ENCODE measurements at places on chromosomes 7 and 10.

DNA sequence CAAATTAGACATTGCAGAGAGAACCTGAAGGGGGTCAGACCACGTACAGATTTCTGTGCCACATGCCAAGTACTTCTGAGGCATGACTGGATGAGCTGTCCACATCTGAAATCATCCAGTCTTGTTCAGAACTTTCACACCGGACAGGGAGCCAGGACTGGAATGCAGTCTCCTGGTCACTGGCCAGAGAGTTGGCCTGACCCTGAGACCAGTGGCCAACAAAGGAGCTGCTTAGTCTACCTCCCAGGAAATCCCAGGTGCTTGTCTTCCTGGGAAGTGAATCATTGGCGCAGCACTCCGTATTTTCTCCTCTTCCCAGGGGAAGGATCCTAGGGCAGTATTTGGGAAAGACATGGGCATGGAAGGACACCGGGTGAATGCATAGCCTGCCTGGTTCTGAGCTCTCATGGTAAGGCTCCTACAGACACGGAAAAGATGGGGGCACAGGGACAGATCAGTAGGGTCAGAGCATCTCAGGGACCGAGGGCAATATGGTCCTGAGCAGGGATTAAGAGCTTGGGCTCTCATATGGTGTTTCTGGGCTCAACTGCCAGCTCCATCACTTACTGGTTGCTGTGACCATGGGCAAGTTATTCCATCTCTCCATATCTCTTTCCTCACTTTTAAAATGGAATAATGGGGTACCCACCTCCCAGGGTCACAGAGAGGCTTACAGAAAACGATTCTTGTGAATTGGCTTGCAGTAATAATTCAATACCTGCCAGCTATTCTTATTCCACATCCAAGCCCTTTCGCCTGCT, 1.3 kb upstream of the SCD start:
- no peak for DNase-seq

GRCh38 chr10:114478281-114478680, 74.0 kb upstream of the AFAP1L2 start:
- DNase-seq, result no peak

DNA sequence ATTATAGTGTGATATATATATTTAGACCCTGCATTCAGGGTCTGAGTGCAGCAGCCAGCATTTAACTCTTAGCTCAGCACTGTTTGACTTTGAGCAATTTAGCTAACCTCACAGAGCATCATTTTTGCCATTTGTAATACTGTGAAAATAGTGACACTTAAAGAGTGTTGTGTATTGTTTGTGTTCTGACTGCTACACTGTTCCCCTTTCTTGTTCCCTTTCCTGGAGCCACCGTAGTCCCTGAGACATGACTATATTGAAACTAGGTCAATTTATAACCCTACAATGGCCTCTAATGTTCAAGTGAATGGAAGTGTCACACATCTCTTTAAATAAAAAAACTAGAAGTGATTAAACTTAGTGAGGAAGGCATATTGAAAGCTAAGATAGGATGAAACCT, 20.3 kb upstream of the CD36 start:
- DNase-seq, result no peak

GRCh38 chr7:128821724-128822123, 8.5 kb upstream of the FLNC start:
- no peak for DNase-seq

DNA sequence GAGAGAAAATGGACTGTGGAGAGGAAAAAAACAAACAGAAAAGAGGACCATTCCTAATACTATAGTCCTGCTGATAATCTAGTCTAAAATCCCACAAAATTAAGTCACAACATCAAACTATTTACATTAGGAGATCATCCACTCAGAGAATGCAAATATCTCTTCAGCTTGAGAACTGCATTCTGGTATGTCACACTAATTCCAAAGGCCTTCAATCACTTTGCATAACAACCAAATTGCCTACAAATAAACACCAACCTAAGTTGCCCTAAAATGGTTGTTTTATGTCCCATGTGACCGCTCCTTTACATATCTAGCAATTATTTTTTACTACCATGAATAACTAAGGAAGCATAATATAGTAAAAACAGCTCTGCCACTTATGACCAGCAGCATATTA, 264.3 kb downstream of the CACNA2D1 start:
- no peak for DNase-seq

- no peak for DNase-seq
Measured at GRCh38 chr10:105150259-105150880, 509.3 kb downstream of the SORCS3 start.

GRCh38 chr7:134910214-134910890, 76.0 kb upstream of the AGBL3 start:
- no peak for DNase-seq

DNA sequence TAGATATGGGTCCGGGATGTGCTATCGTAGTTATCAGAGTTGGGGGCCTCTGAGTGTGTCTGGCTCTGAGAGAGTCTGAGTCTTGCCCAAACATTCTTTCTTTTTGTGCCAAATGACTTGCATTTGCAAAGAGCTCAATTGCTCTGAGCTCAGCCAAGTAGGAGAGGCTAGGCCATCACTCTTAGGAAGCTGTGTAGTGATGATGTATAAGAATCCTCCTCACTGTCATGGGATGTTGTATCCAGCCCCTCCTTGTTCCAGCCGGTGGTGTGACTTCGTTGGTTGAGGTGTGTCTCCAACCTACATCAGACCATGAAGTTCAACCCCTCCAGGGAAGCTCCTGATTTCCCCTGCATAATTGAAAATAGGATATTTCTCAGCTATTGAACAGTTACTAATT, 97.5 kb upstream of the NPS start:
- DNase-seq, result no peak

DNA sequence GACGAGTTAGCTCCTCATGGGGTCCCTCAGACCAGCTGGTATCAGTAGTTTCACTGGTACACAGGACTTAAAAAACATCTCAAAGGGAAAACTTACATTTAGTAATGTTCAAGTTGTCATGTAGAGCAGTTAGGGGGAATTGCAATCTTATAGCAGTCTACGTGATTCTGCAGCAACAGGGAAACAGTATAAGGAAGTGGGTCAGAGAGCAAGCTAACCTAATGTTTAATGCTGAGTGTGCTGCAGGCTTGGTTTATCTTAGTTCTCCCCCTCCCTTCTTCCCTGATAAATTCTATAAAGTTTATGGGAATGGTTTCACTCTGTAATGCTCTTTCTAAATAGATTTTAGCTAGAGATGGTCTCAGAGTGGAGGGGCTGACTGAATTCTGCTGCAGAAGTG, 11.3 kb downstream of the SPAM1 start:
- DNase-seq, result no peak

- DNase-seq, result peak; percentile 41
Measured at GRCh38 chr10:5446390-5446926, 34.1 kb downstream of the NET1 start.

DNA sequence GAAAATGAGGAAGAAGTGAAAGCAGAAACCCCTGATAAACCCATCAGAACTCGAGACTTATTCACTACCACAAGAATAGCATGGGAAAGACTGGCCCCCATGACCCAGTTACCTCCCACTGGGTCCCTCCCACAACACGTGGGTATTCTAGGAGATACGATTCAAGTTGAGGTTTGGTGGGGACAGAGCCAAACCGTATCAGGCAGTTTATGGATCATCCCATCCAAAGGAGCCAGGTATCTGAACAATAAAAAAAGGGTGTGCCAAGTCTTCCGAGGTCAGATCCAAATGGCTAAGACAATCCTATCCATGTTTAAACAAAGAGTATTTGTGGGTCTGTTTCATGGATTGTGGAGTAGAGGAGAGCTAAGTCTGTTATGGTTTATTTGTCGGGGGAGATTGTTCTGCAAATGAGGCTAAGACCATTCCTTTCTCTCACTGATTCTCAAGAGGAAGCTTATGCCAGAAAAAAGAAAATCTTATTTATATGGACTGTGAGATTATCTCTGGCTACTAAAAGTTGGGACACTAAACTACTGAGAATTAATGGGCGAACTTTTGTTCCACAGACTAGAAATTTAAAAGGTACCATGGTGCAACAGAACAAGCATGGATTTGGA, 203.7 kb downstream of the IPMK start:
- DNase-seq, result no peak

DNA sequence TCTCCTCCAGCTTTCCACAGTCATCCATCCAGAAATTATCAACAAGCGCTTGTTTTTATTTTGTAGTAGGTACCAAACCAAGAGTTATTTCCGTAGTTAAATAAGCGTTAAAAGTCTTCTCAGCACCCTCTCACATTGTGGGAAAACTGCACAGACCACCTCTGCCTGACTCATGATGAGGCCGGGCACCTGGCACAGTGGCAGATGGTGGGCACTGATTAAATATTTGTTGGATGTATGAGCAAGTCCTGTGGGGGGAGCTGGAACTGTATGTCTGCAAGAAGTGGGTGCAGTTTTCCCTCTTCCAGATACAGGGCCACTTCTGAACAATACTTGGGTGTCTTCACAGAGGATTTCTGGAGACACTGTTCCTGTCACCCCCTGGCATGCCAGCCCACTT, 5.3 kb upstream of the REPIN1 start:
- DNase-seq, result no peak

DNA sequence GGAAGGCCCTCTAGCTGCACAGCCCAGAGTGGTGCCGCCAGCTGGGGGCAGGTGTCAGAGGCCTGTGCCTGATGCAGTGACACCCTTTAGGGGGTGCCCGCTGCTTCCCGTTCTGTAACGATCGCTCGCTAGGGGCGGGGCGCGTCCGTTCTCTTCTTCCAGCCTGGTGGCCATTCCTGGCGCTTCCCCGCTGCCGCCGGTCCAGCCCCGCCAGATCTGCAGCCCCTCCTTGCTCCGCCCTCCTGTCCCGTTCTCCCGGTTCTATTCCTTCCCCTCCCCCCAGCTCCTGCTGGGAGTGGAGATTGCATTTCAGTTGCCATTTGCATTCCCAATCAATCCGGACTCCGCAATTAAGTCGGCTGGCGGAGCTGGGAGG, 39.2 kb downstream of the AGAP3 start:
- DNase-seq, result no peak

DNA sequence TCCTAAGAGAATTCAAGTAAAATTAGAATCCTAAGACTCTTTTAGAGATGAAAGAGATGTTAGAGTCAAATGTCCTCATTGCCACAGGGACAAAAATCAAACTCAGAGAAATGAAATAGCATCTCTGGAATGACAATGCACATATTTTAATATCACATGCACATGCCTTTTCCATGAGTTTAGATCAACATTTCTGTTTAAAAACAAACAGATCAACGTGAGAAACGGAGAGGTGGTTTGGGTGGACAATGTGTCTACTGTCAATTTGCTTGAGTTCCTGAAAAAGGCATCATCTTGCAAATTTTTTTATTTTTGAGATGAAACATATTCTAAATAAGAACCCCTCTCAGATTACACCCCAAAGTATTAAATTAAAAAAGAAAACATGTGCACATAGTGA, 130.0 kb downstream of the CHRM2 start:
- no peak for DNase-seq

GRCh38 chr7:74709880-74710671, 52.6 kb downstream of the GTF2I start:
- DNase-seq, result no peak

- no peak for DNase-seq
Measured at GRCh38 chr10:26527018-26527417, 88.9 kb downstream of the APBB1IP start.

GRCh38 chr7:4225361-4225771, 456.7 kb upstream of the FOXK1 start:
- no peak for DNase-seq

- no peak for DNase-seq
Measured at GRCh38 chr7:16026253-16027020, 340.0 kb upstream of the MEOX2 start.

GRCh38 chr10:121378251-121378801, 219.9 kb downstream of the FGFR2 start:
- no peak for DNase-seq

GRCh38 chr7:27527348-27527714, 135.4 kb downstream of the HIBADH start:
- no peak for DNase-seq

DNA sequence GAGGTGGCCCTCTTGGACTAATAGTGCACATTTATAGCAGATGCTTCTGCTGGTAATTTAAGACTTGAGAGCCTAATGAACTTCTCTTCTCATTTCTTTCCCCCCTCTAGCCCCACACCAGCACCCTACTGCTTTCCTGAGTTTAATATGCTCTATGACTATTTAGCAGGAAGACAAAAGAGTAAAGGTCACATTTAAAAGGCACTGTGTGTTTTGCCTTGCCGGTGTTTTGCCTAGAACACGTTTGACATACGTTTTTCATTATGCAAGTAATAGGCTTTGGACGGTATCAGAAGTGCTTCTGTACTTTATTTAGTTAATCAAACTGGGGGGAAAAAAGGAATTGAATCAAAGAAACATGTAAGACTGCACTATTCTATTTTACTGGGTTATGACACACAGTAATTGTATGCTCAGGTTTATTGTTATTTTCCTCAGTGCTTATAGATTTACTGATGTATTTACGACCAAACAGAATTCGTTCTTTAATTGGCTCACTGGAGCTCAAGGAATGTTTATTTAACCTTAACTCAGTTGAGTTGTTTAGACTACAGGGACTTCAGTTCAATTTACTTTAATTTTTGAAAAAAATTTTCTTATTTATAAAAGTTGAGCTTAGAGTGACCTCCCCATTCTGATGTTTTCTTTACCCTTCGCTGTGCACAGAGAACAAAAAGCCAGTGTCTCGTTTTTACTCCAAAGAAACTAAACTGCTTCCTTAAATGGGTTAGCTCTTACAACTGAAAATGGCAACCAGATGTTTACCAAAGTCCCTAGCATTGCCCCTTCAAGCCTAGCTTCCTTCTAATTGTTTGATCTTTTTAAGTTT, 35.4 kb downstream of the CPED1 start:
- DNase-seq, result no peak

DNA sequence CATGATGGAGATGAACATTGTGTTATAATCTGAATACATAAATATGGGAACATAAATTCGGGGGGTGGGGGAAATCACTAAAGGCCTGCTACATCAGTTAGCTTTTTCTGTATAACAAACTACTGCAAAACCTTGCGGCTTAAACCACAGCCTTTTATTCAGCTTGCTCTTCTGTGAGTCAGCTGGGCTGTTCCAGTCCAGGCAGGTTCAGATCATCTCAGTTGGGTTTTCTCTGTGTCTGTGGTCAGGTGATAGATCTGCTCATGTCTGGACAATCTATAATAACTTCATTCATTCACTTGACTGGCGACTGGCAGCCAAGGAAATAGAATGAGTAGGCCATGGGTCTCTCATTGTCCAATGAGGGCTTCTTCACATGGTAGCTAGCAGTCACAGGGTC, 23.5 kb downstream of the HTR7 start:
- DNase-seq, result no peak

DNA sequence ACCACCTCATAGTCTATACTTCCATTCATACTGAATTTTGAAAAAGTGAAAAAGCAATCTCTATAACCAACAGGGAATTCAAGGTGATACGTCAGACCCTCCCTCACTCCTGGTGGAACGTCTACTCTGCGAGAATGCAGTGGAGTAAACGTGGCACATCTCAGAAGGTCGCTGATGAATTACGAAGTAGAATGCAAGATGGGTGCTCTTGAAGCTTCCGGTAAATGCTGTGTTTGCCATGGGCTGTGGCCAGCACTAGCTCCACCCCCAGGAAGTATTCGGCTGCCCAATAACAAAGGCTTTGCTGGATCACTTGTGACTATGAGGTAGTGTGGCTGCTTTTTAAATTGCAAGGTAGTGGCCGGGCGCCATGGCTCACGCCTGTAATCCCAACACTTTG, 226.0 kb downstream of the PRPF18 start:
- no peak for DNase-seq

GRCh38 chr10:66586897-66587679, 338.7 kb upstream of the LRRTM3 start:
- no peak for DNase-seq

Measured in activated T-helper 1 cell treated with anti-CD3 and anti-CD28 coated beads, Interleukin-2, amount 50 U/mL, for 16 hours (primary cell).